ENCODE measurements at places on chromosomes 2 and 18.

DNA sequence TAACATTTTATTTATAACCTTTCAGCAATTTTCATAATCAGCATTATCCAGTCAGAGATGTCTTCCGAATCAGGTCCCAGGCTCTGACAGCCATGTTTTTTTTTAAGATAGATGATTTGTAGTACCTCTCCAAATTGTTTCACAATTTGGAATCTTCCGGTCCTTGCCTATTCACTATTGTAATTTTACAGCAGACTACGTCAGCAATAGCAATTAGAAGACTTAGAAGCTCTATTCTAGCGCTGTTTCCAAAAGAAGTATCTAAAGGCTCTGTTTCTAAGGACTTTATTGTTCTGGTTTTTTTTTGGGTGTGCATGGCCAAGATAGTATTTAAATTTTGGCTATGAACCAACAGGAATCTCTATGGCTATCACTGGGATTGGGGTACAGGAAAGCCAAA is 94.6 kb upstream of the PELI1 start:
- DNase-seq: no peak

GRCh38 chr18:78240627-78241252 is 738.9 kb upstream of the SALL3 start:
- DNase-seq: no peak

DNA sequence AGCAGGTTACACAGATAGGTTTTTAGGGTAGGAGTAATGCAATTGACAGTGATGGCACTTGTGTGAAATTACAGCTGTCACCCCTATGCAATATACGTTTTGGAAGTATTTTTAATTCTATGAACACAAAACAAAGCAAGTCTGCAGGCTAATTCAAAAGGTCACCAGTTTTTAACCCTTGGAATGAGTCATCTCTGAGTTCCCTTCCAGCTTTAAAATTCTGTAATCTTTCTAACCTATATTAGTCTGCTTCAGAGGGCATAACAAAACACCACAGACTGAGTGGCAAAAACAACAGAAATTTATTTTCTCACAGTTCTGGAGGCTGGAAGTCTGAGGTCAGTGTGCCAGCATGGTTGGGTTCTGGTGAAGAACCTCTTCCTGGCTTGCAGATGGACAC is 596.9 kb upstream of the HNMT start:
- no peak for DNase-seq

DNA sequence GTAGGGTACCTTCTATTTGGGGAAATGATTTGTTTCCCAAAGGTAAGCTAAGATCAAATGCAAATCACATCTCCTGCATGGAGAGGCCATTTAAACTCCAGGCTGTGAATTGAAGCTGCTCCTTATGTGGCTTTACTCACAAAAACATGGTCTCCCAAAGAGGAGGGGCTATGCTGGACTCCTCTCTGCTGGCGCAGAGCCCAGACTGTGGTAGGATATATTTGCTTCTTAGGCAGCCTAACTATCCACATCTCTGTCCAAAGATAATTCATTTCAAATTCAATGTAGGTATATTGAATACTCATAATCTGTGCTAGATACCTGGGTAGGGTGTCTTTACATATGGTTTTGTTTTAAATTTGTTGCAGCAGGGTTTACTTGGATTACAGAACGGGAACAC is 358.5 kb downstream of the ALK start:
- no peak for DNase-seq

DNA sequence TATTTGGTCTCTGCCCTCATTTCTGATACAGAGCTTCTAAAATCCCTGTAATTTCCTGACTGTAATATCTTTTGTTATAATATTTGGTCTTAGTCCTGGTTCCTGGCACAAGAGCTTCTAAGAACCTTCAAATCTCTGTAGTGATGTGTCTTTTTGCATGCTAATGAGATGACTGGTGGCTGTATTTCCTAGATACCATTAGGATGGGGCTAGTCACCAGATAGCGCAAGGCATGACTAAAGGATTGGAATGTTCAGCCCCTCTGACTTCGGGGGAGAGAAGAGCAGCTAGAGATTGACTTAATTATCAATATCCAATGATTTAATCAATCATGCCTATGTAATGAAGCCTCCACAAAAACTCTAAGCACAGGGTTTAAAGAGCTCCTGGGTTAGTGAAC is 620.8 kb upstream of the ACVR2A start:
- no peak for DNase-seq

DNA sequence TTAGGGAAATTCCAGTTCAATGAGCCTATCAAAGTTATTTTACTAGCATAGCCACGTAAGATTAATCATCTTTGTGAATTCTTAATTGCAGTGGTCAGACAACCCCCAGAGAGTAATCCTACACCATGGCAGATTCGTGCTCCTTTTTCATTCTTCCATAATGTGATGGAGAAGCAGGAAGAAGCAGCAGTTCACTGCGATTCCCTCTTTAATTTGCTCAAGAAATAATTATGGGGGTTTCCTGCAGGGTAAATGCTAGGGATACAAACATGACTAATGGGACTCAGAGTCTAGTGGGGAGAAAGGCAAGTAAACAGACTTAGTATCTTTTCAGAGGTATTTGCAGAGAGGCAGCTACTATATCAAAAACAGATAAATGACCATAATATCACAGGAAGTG is 175.8 kb upstream of the HNRNPA3 start:
- no peak for DNase-seq

GRCh38 chr18:9454061-9454703 is 21.1 kb upstream of the RALBP1 start:
- no peak for DNase-seq

GRCh38 chr2:113175042-113175628 is 1.4 kb downstream of the PSD4 start:
- peak; percentile 83 for DNase-seq

- DNase-seq: no peak
Measured at GRCh38 chr18:48942086-48942485, 8.7 kb downstream of the SMAD7 start.

- DNase-seq: no peak
Measured at GRCh38 chr2:143473216-143473615, 344.0 kb downstream of the ARHGAP15 start.

GRCh38 chr18:58813561-58814225 is 51.0 kb upstream of the ZNF532 start:
- no peak for DNase-seq

- no peak for DNase-seq
Measured at GRCh38 chr18:23458830-23459529, 5.9 kb downstream of the RIOK3 start.

DNA sequence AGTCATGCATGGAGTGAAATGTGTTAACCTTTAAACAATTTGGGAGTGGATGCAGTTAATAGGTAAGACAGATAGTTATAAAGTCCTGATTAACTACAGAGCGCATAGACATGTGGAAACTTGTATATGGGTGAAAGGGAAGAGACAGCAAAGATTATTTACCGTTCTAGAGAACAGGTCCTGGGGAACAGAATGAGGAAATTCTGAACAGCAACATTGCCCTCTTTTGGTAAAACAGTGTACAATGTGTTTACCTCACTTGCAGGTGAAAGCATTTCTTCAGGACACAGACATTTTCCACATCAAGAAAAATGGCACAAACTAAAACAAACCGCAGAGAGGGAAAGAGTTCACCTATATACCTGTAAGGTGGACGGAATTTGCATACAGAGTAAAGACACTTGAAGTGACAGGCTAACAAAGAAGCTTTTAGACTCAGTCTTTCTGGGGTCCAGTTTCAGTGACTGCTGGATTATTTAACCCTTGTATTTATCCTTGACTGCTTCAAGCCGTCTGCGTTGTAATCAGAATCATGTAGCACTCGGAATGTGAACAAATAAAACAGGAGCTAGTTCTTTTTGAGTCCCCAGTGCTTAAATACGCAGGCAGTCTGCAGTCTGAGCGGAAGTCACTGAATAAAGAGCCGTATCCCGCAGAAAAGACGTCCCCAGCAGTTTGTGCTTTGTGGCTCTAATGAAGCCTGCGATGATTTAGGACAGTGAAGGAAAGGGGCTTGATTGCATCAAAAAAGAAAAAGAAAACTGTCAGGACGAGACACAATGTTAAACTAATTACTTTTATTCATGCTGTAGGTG is 364.8 kb upstream of the GALNT5 start:
- DNase-seq: no peak

DNA sequence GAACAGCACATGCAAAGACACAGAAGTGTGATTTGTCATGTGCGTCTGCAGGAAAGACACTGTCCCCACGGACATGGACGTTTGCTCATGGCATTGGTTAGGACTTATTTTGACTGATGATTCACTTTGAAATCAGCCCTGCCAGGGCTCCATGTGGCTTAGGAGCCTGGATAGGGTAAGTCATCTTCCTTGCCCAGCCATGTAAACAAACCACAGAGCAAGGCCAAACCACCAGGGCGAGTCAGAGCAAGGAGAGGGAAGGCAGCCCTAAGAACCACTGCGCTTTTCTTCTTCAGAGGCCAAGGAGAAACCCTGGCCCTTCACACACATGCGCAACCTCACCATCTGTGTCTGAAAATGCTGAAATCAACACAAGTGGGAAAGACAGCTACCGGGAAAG is 88.8 kb downstream of the GFPT1 start:
- DNase-seq: no peak

DNA sequence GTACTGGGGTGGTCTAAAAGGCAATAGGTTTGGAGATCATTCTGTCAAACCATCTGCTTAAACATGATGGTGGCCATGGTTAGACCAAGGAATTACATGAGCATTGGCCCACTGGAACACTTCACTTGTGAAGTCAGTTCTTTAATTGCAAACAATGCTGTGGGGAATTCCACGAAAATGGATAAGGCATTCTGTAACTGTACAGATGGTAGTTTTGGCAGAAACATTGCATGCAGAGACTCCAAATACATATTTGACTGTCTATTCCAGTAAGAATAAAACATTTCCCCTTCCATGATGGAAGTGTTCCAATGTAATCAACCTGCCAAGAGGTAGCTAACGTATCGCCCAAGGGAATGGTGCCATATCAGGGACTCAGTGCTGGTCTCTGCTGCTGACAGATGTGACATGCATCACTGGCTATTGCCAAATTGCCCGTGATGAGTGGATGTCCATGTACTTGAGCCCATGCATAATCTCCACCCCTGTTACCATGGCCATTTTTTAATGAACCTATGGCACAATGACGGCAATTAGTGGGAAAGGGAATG is 417.9 kb downstream of the CDH7 start:
- no peak for DNase-seq

DNA sequence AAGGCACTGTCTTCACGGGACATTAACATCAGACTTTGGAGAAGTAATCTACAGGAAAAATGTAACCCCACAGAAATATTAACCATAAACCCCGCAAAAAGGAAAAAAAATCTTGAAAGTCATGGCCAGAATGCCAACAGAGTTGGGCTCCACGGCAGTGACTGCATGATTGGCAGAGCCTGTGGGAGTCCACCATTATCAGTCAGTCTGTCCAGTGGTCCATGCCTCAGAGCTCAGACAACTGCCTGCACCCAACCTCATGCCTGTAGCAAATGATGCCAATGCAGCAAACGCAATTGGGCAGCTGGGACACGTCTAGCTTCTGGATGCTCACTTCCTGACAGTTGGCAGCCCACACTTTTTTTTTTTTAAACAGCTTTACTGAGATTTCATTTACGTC is 5.1 kb upstream of the PPIG start:
- no peak for DNase-seq

- no peak for DNase-seq
Measured at GRCh38 chr2:222689322-222689721, 17.9 kb downstream of the MOGAT1 start.

- no peak for DNase-seq
Measured at GRCh38 chr2:46333912-46334311, 36.7 kb downstream of the EPAS1 start.

DNA sequence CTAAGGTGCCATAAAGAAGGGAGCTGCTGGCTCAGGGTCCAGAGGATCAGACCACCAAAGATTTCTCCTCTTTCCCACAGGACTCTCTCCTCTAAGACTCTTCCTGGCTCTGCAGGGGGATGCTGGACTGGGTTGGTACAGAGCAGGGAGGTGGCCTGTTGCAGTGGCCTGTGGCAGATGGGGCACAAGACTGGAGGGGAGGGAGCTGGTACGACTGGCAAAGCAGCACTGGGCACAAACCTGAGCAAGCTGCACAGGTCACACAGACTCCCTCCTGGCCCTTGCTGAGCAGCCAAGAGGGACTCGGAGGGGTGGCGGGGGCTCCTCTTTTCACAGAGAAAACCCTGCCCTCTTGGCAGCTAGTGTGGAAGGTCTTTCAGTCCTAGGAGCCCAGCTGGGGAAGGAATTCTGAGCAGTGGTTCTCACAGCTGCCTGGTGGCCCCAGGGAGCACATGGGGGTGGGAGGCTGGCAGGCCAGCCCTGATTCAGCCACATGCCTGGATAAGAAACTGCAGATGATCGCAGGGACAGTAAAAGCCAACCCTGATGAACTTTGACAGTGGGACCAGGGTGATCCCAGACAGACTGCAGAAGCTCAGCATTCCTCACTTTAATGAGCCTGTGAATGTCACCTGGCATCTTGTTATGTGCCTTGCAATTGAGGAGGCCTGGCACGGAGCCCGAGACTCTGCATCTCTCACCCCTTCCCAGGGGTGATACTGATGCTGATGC is 32.5 kb upstream of the ACAA2 start:
- DNase-seq: no peak

DNA sequence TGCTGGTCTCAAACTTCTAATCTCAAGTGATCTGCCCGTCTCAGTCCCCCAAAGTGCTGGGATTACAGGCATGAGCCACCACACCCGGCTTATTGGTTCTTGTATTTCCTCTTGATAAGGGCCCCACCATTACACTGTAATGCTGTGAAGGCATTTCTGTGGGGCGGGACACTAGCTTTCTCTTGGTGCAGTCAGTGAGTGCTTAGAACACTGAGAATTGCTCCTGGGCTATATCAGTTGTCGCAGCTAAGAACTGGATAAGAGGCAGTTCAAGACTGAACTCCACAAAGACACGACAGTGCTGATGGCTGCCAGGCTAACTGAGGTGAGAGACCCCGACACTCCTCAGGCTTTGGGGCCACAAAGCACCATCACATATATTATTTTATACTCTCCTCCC is 2.1 kb downstream of the KHK start:
- DNase-seq: no peak

- DNase-seq: no peak
Measured at GRCh38 chr2:128373451-128374000, 54.9 kb upstream of the HS6ST1 start.

GRCh38 chr2:172739661-172740266 is 4.1 kb downstream of the RAPGEF4 start:
- no peak for DNase-seq
